ENCODE measurements at places on chromosomes 5 and 9. TPM values are rescaled to one million over a fixed set of nuclear protein-coding genes. Genes with fewer than 3 reads are reported as not detected.

Gene CCDC152
- total RNA-seq = 9.6 TPM

Gene CENPP
- total RNA-seq = 4.4 TPM

Gene PCDHAC1
- total RNA-seq = not detected

Gene PHF24
- not detected for total RNA-seq

Gene SLC45A2
- total RNA-seq = not detected

GRCh38 chr9:124780060-124780756 is 3.3 kb downstream of the OLFML2A start:
- DNase-seq = no peak

DNA sequence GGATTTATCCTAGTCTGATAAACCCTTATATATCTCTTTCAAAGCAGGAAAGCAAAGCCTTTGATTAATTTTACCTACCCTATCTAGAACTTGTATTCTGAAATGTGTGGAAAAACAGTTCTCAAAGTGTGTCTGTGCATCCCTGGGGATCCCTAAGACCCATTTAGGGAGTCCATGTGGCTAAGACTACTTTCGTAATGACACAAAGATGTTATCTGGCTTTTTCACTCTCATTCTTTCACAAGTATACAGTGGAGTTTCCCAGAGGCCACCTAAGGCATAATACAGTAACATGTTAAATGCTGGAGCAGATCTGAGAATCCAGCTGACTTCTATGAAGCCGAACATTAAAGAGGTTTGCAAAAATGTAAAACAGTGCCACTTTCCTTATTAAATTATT is 54.3 kb upstream of the TNFSF15 start:
- DNase-seq = no peak

GRCh38 chr5:1744393-1745122 is 55.1 kb downstream of the MRPL36 start:
- DNase-seq = no peak

DNA sequence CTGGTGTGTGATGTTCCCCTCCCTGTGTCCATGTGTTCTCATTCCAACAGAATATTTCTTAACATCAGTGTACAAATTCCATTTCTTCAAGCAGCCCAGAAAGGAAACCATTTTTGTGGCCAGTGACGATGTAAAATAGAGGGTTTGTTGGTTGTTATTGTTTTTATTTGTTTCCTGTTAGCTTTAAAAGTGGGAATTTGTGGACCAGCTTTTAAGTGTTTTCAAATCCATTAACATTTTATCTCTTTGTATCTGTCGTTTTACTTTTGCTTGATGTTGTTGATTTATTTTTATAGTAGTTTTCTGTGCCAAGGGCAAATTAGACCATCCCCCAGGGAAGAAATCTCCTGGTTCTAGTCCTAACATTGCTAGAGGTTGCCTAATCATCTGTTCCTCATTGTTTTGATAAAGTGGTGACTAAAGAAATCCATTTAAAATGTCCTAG is 100.0 kb downstream of the GDNF start:
- DNase-seq = no peak

DNA sequence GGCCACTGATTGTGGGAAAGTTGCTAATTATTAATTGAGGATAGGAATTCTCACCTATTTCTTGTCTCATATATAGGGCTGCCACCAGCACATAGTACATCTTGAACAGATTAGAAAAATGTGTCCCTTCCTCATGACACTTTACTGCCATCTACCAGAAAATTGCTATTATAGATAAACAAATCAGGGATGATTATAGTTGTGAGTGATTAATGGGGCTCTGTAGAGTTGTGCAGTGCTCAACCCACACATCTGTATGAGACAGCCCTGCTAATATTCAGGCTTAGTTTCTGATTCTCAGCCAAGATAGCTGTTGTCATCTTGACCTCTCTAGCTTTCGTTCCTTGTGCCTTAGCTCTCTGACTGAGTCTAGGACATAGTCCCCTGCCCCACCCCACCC is 373.3 kb downstream of the TLE4 start:
- no peak for DNase-seq

DNA sequence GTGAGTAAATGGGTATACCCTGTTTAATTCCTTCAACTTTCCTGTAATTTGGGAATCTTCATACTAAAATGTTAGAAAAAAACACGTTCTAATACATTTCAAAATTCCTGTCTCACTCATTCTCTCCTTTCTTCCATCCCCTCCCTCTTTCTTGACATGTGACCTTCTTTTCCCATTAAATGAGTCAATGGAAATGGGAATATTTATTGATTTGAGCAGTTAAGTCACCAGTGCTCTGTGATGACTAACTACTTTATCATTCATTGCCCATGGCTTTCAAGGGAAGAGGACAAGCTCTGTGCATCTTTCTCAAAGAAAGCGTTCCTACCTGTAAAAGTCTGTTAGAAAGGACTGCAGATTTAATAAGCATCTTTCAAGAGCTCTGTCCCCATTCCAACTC is 144.4 kb upstream of the MAP3K1 start:
- DNase-seq = no peak

DNA sequence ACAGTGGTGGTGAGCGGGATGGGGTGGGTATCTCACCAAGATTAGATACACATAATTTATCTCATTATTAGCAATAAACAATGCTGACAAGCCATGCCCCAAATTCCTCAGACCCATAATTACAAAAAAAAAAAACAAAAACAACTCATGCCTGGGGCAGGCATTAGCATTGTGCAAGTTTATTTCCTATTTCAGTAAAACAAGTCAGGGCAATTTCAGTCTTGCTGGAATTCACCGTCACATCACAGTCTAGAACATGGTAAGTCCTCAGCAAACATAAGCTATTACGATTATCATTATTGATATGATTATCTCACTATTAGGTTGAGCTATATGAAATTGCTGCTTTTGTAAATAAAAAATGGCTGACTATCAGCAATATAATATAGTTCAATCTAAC is 57.5 kb upstream of the GNAQ start:
- DNase-seq = no peak

GRCh38 chr9:129402931-129403778 is 217.7 kb downstream of the C9orf50 start:
- no peak for DNase-seq

GRCh38 chr9:26346942-26347477 is 545.6 kb downstream of the CAAP1 start:
- no peak for DNase-seq

DNA sequence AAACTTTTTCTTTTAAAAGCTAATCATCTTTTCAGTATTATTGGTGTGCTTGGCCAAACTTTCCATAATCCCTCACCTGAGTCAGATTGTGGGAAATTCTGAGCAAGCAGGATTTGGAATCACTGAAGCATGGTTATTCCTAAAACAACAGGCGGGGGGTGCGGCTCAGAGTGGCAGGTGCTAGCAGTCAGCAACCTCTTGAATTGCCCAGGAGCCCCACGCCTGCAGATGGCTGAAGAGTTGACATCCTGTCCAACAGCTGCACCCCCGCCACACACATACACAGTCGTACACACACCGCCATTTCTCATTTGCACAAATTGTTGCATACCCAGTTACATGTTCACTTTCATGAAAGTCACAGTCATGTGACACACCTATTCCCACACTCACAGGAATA is 96.6 kb downstream of the LHX2 start:
- no peak for DNase-seq
